Heart right ventricle (tissue), 16 donors: ENCODE measurements at places on chromosomes 11 and 22. TPM values are rescaled to one million over a fixed set of nuclear protein-coding genes. Genes with fewer than 3 reads are reported as not detected.

Gene RASD2
- 5.1 TPM for polyA plus RNA-seq

Gene ADAMTS15
- 16.9 TPM for polyA plus RNA-seq

Gene C11orf91
- 0.17 TPM for polyA plus RNA-seq

DNA sequence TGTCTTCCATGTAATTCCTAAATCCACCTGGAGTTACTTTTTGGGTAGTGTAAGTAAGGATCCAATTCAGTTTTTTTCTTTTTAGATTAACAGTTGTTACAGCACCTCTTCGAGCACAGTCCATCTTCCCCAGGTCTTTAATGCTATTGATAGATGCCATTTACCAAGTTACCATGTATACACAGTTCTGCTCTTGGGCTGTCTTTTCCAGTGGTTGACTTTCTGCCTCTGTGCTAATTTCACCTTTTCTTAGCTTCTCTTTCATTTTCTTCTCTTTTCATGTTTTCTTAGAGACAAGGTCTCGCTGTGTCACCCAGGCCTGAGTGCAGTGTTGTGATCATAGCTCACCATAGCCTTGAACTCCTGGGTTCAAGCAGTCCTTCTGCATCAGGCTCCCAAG lies 12.0 kb downstream of the ATXN10 start:
- no peak for DNase-seq

GRCh38 chr11:18527512-18527911 lies 770 bp upstream of the TSG101 start:
- DNase-seq = no peak

- DNase-seq = no peak
Measured at GRCh38 chr11:4480577-4481239, 1.7 kb upstream of the OR52K1 start.

Gene TENM4
- 0.10 TPM for polyA plus RNA-seq

DNA sequence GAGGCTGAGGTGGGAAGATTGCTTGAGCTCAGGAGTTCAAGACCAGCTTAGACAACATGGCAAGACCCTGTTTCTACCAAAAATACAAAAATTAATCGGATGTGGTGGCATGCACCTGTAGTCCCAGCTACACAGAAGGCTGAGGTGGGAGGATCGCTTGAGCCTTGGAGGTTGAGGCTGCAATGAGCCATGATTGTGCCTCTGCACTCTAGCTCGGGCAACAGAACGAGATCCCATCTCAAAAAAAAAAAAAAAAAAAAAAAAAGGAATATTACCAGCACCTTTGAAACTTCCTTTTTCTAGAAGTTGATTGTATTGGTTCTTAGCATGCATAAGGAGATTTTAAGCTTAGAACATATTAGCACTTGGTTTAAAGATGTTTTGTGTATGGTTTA lies 11.4 kb downstream of the CRKL start:
- no peak for DNase-seq

Gene GANAB
- 53.2 TPM for polyA plus RNA-seq
